ENCODE measurements at places on chromosomes 1 and 21.
A peak's percentile ranks its signal among the peaks of the same experiment; 100 is the strongest.

GRCh38 chr1:11877074-11877473 lies 18.3 kb upstream of the NPPB start:
- no peak for DNase-seq

DNA sequence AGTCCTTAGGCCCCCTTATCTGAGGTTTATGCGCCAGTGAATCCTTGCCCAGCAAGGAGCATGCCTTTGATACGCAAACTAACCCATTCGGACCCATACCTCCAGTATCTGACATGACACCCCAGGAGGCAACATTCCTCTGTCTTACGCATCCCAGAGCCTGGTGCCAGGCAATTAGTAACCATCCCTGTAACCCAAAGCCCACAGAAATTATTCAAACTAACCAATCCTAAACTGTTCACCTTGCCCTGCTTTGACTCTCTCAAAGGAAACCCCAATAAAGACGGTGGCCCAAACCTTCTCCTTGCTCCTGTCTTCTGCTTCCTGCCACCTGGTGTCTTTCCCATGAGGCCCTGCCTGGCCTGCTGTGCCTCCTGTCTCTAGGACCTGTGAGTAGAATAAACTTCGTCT lies 36.4 kb downstream of the ZNF496 start:
- DNase-seq = peak; percentile 68

GRCh38 chr1:165697491-165697880 lies 876 bp downstream of the ALDH9A1 start:
- peak; percentile 6 for DNase-seq

DNA sequence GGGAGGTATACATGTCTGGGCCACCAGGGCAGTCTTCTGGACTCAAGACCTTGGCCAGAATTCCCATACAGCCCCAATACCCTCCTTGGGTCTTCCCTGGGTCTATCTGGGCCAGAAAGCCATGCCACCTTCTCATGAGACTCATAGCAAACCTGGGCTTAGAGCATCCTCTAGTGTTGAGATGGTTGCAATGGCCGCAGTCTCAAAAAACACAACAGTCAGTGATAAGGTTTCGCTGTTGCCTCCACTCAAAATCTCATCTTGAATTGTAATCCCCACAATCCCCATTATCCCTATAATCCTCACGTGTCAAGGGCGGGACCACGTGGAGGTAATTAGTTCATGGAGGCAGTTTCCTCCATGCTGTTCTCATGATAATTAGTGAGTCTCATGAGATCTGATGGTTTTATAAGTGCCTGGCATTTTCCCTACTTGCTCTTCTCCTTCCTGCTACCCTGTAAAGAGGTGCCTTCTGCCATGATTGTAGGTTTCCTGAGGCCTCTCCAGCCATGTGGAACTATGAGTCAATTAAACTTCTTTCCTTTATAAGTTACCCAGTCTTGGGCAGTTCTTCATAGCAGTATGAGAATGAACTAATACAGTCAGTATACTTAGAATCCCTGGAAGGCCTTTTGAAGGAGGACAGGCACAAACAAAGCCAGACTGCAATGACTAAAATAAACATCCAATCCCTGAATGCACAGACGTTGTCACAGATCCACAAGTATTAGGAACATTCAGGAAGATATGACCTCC lies 77.0 kb downstream of the CTH start:
- DNase-seq = peak; percentile 22

DNA sequence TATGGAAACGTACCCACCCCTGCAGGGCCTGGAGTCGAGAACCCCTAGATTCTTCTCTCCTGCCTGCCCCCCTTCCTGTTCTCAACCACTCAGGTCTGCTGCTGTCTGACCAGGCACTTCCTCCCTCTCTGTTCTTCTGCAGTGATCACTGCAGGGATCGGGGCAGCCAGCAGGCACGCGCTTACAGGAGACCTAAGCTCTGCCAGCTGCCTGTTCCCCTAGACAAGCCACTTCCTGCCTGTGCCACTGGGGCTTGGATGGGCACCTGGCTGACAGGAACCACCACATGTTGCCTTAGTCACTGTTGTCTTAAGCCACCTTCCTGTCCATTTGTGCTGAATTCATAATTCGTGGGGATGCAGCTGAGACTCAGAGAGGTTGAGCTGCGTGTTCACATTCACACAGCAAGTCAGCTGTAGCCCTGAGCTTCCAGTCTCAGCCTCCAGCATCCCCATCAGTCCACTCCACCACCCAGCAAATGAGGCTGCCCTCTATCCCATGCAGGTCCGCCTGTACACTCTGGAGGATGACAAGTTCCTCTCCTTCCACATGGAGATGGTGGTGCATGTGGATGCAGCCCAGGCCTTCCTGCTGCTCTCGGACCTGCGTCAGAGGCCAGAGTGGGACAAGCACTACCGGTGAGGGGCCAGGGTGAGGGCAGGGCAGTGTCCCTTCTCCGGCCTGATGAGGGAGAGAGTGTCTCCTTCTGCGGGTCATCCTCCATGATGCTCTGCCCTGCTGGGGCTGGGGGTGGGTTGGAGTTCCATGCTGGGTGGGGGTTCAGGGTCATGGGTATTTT lies 18.6 kb downstream of the FAM151A start:
- no peak for DNase-seq

- DNase-seq = peak; percentile 61
Observed at GRCh38 chr21:34335316-34335715, 28.5 kb upstream of the KCNE2 start.

DNA sequence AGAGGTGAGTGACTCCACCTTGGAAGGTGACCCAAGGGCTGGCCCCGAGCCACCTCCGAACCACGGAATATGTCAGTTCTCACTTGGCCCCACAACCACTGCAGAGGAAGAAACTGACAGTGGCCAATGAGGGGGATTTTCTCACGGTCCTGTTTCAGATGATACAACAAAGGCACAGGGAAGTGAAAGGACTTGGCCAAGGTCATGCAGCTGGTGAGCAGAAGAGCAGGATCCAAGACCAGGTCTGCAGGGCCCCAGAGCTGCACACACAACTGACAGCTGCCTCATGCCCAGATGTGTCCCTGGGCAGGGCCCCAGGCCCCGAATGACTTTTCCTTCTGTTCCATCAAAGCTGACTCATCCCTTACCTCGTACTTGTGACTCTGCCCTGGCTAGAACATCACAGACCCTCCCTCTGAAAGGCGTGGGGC lies 25.8 kb upstream of the EVA1B start:
- DNase-seq = peak; percentile 46

DNA sequence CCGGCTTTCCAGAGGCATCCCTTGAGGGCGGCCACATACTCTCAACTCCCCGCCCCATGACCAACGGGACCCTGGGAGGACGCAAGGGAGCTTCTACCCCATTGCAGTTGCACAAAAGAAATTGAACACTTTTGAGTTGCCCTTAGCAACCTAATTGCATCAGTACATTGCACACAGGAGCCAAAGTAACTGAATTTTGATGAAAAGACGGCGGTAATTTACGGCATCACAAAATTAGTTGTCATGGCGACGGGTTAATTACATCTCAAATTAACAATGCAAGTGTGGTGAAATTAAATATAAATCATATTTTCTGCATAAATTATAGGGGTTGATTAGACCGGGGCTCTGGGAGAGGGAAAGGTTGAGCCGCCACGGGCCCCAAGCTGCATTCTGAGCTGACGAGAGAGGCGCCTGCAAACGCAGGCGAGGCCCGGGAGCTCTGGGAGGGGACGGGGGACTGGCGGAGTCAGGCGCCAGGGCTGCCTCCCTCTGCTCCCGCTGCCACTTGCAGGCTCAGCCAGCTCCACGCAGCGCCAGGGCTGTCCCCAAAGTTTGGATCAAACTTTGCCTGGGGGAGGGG lies 61.4 kb downstream of the CASZ1 start:
- no peak for DNase-seq

GRCh38 chr1:185585770-185586169 lies 148.4 kb upstream of the HMCN1 start:
- DNase-seq = no peak

- no peak for DNase-seq
Observed at GRCh38 chr1:21468599-21468998, 28.7 kb downstream of the NBPF3 start.

DNA sequence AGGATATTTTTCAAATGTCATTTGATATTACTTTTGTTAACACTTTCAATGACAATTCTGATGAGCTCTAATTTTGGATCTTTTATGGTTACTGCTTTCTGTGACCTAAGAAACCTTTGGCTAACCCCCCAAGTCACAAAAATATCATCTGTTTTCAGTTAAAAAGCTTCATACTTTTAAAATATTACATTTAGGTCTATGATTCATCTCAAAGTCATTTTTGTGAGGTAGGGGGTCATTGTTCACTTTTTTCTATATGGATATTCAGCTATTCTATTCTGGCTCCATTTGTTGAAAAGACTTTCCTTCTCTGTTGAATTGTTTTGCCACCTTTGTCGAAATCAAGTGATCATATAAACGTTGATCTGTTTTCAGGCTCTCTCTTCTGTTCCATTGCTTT lies 44.8 kb downstream of the UCHL5 start:
- DNase-seq = peak; percentile 15

GRCh38 chr1:1246577-1247340 lies at the start of gene C1QTNF12:
C1QTNF12 (minus strand) TSS chr1:1246722; CDS start chr1:1246690, 32 bp downstream.
- DNase-seq = no peak

GRCh38 chr21:25997788-25998611 lies 172.6 kb downstream of the APP start:
- DNase-seq = no peak

- DNase-seq = no peak
Observed at GRCh38 chr1:238674316-238674715, 712.1 kb upstream of the CHRM3 start.

DNA sequence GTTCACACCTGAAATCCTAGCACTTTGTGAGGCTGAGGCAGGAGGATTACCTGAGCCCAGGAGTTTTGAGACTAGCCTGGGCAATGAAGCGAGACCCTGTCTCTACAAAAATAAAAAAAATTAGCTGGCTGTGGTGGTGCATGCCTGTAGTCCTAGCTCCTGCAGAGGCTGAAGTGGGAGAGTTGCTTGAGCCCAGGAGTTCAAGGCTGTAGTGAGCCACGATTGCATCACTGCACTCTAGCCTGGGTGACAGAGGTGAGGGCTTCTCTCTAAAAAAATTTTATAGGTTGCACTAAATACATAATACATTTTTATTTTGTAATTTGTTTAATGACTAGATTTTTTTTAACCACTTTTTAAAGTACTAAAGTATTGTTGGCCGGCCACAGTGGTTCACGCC lies 6.1 kb downstream of the PARK7 start:
- DNase-seq = no peak

DNA sequence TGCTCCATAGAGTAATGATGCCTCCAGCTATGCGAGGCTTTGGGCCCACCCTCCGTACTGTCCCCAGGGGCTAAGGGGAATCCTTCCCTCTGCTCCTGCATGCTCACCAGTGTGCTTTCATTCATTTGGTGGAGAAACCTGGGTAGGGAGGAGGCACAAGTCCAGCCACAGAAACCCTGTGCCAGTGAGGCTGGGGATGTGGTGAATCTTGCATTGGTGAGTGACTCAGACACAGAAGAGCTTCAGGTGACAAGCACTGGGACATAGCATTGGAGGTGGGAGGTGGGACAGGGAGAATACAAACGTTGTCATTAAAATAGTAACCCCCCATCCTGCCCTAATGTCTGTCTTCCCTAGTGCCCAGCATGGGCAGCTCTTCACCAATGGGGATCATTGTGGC lies 5.2 kb downstream of the FCGR2A start:
- DNase-seq = no peak

- no peak for DNase-seq
Observed at GRCh38 chr1:111776391-111776790, 20.7 kb downstream of the DDX20 start.

DNA sequence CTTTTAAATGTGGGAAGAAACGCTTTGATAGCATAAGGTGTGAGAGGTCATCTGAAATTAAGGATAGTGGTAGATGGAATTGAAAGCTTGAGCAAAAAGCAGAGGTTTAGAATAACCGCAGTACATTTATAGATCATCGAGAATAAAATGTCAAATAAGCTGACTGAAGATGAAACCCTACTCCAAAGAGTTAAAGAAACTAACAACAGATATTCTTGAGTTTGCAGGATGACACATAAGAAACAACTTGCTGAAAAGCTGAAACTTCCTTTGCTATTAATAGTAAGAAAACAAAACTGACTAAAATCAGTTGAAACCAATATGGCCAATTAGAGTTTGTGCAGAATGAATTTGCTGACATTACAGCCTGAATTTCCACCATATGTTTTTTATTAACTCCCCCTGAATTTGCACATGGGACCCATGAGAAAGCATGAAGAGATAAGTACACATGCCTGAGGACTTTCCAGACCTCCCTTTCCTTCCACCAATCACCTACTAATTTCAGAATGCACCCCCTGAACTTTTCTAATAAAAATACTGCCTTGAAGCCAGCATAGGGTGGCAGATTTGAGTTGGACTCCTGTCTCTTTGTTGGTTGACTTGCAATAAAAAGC lies 1.7 kb upstream of the C1orf185 start:
- no peak for DNase-seq

DNA sequence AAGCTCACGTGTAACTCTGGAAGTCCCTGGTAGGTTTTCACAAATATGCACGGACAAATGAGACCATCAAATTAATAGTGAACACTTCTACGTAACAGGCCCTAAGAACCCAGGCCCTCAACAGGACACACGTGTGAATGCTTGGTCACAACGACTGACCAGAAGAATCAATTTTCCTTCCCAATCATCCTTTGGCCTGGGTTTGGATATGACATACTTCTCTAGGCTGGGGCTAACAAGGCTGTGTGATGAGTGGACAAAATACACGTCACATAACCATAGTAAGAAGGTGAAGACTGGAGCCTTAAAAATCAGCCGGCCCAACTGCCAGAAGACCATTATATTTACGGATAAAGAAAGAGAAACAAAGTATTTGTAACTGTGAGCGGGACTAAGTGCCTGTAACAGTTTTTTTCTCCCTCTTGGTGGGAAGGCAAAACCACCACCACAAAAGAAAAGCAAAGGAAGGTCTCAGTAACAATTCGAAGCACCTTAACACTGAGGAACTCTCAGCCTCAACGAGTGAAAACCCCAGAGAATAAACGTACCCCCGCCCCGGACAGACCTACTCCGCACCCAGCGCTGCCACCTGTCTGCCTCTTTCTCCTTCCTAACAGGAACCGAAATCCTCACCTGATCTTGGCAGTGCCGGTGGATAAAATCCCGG lies 450 bp downstream of the SDE2 start:
- DNase-seq = peak; percentile 57

DNA sequence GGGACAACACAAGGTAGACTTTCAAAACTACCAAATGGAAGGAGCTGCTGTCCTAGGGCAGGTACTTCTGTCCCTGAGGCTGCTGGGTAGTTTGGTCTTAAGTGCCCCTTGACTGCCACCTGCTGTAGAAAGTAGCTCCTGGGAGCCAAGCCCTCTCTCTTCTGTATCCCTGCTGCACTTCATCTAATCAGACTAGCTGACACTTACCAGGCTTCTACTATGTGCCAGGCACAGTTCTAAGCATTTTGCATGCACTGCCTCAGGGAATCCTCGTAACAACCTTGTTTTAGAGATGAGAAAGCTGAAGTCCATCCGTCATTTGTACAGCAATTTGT lies 15.9 kb upstream of the SRSF4 start:
- no peak for DNase-seq

- DNase-seq = peak; percentile 29
Observed at GRCh38 chr1:176880955-176881595, 283.4 kb downstream of the ASTN1 start.

Measured in astrocyte (in vitro differentiated cells and primary cell).